Muscle of leg (tissue), 16 donors: ENCODE measurements at places on chromosomes 1 and 21. TPM values are rescaled to one million over a fixed set of nuclear protein-coding genes. Genes with fewer than 3 reads are reported as not detected.

Gene CHIT1
- total RNA-seq = 0.09 TPM

Gene HAPLN2
- 0.44 TPM for total RNA-seq

Gene NHLH1
- 0.04 TPM for total RNA-seq

DNA sequence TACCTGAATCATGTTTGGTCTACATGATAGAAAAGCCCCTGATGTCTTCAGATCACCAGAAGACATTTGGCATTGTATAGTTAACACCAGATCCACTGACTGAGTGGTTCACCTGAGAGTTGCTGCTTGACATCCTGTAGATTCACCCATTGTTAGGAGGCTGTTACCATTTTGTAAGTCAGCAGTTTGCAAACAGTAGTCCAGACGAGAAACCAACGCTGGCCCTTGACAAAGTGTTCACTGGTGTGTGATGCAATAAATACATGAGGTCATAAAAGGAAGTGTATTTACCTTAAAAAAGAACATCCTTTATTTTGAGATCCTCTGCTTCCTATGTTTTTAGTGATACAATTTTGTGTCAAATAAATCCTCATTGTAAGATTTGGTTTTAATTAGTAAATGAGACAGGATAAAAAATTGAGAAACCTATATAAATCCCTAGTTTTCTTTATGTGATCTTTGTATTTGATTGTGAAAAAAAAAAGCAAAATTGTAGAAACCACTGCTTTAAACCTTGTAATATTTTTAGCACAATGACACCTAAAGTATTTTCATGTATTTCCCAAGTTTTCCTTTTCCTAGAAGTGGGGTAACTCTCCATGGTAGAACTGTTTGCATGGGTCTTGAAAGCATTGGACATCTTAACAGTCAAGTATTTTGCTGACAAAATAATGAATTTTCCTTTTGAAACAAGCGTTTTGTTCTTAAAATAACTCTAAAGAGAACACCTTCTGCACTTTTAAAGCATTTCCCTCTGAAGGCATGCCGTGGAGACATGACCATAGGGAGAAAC is 204.3 kb downstream of the FGGY start:
- peak; percentile 38 for DNase-seq

DNA sequence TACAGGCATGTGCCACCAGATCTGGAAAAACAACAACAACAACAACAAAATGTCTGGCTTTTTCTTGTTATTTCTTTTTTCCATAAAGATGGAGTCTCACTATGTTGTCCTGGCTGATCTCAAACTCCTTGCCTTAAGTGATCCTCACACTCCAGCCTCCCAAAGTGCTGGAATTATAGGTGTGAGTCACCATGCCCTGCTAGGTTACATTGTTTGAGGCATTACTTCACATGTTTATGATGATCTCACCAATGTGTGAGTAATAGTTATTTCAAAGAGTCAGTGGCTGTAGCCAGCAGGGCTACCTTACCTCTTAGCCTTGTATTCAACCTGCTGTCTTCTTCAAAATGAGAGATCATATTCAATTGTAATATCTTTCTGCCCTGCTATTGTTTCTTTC is 445.7 kb downstream of the AMY1C start:
- DNase-seq = no peak

DNA sequence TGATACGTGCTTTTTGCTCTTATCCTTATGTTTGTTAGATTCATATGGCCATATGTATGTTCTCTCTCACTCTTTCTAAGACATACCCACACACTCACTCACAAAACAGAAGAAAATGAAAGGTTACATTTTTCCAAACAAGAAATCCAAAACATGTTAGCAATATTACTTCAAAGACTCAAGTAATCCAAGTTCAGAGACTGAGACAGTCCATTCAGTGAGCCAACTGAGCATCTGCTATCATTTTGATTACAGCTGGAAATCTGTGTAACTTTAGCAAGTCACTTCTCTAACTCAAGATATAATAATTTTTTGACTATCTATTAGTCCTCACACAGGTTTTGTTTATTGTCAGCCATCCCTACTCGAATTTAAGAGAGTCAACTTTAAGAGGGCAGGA is 218.9 kb downstream of the LHX8 start:
- no peak for DNase-seq

- peak; percentile 42 for DNase-seq
Measured at GRCh38 chr1:222454186-222454585, 93.7 kb downstream of the HHIPL2 start.

DNA sequence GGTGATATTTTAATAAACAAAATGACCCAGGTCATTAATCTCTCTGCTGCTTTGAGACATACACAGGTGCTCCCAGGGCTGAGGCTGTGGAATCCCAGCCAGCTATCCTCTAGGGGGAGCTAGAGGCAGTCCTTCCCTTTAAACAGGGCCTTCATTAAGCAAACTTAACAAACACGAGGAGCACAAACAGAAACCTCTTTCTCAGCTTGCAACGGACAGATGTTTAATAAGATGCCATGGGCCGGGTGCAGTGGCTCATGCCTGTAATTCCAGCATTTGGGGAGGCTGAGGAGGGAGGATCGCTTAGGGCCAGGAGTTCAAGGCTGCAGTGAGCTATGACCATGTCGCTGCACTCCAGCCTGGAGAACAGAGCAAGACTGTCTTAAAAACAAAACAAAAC is 106.7 kb downstream of the HIVEP3 start:
- peak; percentile 40 for DNase-seq

GRCh38 chr21:27219068-27219467 is 252.2 kb upstream of the ADAMTS5 start:
- no peak for DNase-seq

DNA sequence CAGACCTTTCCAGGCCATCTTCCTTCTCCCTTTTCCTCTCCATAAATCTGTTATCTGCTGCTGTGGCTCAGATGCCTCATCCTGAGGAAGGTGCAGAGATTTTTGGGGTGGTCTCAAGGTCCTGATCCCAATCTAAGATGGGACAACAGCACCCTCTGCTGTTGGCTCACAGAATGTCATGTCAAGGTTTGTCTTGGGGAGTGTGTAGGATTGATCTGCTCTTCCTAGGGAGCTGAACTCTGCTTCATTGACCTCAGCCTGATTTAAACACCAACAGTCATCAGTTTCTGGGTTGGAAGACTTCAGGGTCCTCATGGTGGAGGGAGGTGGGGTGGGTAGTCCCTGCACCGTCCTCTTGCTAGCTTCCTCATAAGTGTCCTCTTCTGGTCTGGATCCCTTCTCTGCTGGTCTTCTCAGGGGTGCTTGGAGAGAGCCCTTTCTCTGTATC is 62.8 kb upstream of the LAX1 start:
- peak; percentile 73 for DNase-seq
